NCI-H446 (cell line): ENCODE measurements at places on chromosomes 1 and 21.

- no peak for DNase-seq
These were observed at the start of gene GREM2 for GRCh38 chr1:240611619-240612480. Gene GREM2 (minus strand): TSS chr1:240612155. CDS start chr1:240493475, 118,680 bp downstream.

GRCh38 chr1:184310157-184310819 lies 76.5 kb upstream of the C1orf21 start:
- no peak for DNase-seq

DNA sequence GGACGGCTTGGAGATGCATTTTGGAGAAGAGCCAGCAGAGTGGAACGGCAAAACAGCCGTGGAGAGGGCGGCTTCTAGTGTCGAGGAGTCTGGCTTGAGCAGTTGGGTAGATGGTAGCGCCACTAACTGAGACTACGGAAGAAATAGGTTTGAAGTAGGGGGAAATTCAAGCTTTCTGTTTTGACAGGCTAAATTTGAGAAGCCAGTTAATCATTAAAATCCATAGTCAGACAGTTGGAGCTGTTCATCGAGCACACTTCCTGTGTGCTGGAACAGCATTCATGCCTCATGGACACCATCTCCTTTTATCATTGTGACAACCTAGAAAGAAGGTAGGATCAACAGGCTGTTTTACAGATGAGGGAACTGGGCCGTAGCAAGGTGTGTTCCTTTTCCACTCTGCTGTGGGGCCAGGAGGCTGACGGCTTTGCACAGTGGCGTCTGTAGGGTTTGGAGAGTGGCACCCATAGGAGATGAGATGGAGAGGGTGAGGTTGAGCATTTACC lies 3.4 kb upstream of the PKLR start:
- no peak for DNase-seq

GRCh38 chr21:43269440-43269839 lies 100.6 kb downstream of the CRYAA start:
- no peak for DNase-seq

DNA sequence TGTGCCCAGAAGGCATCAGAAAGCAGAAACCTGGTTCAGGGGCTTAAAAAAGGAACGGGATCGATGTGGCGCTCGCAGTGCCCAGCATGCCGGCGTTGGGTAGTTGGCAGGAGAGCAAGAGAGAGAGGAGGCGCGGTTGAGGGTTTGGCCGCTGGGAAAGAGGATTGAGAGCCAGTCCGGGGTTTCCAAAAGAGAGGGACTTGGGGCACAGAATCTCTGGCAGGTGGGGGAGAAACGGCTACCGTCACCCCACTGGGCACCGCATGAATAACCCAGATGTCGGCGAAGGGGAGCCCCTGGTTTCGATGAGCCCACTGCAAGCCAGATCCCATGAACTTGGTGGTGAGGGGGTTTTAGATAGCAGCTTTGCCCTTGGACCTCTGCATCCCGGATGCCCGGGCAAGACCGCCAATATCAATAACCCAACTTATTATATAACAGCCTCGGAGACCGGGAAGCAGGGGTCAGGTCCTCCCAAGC lies 60.4 kb upstream of the ACOT11 start:
- DNase-seq = no peak

DNA sequence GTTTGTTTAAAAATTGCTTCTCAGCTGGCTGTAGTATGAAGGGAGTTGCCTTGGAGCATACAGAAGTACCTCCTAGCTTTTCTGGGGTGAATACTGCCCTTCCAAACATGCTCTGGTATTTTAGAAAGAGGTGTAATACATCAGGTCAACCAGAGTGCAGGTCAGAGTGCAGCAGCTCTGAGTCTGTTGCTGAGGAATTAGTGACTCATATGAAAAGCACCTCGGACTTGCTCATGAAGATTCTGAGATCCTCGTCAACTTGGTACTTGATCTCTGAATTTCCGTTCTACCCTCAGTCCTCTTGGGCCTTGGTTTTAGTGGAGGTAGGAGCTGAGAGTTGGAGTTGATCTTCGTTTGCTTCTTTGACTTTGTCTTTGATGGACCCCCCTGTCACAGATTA lies 67.3 kb downstream of the NOS1AP start:
- DNase-seq = no peak

DNA sequence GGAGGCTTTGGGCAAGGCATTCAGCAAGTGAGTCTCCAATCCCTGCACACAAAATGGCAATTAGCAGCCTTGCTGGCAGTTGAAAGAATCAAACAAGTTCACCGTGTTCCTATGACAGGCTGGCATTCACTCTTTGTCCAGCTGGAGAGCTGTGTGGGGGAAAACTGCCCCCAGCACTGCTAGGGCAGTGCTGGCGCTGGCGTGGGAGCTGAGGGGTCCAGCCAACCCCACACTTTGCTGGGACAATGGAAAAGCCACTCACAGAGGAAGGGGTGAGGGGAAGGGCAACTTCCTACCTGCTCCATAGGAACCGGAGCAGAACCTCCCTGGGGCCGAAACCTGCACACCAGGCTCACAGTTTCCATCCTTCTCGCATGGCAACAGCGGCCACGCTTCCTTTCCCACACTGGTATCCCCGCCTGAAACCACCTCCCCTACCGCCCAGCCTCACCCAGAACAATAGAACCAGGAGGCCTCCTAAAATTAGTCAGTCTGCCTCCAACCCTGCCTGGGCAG lies 26.7 kb upstream of the KCNN3 start:
- no peak for DNase-seq

GRCh38 chr1:224592636-224593582 lies 23.2 kb upstream of the CNIH3 start:
- DNase-seq = no peak

DNA sequence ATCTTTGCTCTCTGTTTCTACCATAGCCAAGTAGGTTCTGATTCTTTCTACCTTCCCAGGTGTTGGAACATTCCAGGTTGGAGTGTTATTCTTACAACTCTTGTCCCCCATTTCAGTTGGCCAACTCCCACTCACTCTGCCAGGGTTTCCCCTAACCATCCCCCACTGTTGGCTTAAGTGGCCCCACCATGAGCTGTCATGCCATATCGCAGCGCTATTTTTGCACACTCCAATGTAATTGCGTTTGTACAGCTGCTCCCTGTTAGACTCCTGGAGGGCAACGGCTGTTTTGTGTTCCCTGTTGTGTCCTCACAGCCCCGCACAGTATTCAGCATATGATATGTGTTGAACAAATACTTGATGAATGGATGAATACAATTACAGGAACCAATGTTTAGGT lies 117.7 kb upstream of the ETS2 start:
- no peak for DNase-seq

- DNase-seq = no peak
These were observed 5.0 kb upstream of the LRP8 start for GRCh38 chr1:53332833-53333232.

GRCh38 chr1:221416723-221417122 lies 325.2 kb downstream of the DUSP10 start:
- no peak for DNase-seq

DNA sequence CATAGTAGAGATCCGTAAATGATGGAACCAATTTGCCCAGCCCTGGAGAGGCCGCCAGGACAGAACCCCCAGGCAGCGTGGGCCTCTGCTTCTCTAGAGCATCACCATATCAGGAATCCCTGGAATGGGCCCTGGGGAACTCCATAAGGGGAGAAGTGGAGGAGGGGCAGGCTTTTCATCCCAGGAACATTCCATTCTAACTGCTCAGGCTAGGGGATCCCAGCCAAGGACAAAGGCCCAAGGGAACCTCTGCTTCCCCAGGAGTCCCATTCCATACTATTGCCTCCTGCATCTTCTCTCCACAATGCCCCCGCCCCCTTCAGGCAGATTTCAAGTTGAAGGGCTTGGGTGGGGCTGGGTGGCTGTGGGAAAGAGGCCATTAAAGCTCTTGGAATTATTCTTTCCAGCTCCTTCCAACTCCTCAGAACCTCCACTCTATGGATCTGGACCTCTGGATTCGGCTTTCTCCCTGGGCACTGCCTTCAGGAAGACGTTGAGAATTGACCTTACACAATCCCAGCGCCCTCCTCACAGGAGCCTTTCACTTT lies 6.0 kb downstream of the TRNP1 start:
- DNase-seq = no peak

- no peak for DNase-seq
These were observed 9.4 kb downstream of the KIRREL1 start for GRCh38 chr1:158002631-158003405.

GRCh38 chr1:2476061-2476999 lies at the start of gene PLCH2:
Gene PLCH2 (plus strand): TSS chr1:2476289. CDS start chr1:2476589, 300 bp downstream.
- DNase-seq = no peak

- no peak for DNase-seq
These were observed 12.4 kb upstream of the RPS6KA1 start for GRCh38 chr1:26516987-26517765.

- no peak for DNase-seq
These were observed 161.7 kb downstream of the NTMT2 start for GRCh38 chr1:170307426-170307825.

- no peak for DNase-seq
These were observed 132.9 kb downstream of the COQ8A start for GRCh38 chr1:227072991-227073390.

DNA sequence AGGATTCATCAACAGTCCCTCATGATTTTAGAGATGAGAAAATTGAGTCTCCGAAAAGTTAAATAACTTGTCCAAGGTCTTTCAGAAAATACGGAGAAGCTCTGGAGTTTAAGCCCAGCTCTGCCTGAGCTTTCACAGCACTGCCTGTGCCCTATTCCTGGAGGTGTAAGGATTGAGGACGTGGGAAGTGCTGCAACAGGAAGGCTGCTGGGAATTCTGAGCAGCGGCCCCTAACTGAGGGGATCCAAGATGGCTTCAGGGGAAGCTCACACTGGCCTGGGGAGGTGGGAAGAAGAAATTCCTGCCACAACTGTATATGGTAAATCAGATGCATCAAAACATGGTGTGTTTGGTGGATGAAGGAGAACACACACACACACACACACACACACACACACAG lies 45.3 kb upstream of the BCL9 start:
- no peak for DNase-seq
